Pancreas (tissue), 10 donors: ENCODE measurements at places on chromosomes 7 and 10.

- DNase-seq, result no peak
Measured at GRCh38 chr7:81154565-81154964, 235.7 kb upstream of the SEMA3C start.

- DNase-seq, result peak; percentile 48
Measured at GRCh38 chr7:46695051-46695708, 774.1 kb upstream of the IGFBP3 start.

GRCh38 chr10:102644646-102645387, 538 bp downstream of the TRIM8 start:
- DNase-seq, result peak; percentile 94

DNA sequence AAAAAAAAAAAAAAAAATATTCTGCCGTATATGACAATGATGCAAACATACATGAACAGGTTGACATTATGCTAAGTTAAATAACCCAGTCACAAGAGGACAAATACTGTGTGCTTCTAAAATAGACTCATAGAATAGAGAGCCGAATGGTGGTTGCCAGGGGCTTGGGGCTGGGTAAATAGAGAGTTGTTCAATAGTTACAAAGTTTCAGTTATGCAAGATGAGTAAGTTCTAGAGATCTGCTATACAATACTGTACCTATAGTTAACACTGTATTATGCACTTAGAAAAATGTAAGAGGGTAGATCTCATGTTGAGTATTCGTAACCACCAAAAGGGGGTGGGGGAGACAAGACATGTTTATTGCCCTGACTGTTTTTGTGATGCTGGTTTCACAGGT, 77.1 kb upstream of the GNAI1 start:
- DNase-seq, result no peak

DNA sequence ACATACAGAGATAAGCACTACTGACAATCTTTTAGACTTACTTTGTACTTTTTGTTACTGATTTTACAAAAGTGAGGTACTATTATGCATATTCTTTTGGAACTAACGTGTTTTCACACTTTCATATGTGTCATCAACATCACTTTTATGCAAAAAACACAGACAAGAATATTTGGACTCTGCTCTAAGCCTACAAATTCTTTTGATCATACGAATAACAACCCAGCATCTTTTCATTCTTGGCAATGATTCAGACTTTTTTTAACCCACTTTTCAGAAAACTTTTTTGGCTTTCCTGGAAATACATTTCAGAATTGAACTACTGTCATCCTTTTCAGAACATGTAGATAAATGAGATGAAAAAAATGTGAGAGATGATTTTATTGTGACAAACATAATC, 30.2 kb downstream of the USP6NL start:
- DNase-seq, result no peak

DNA sequence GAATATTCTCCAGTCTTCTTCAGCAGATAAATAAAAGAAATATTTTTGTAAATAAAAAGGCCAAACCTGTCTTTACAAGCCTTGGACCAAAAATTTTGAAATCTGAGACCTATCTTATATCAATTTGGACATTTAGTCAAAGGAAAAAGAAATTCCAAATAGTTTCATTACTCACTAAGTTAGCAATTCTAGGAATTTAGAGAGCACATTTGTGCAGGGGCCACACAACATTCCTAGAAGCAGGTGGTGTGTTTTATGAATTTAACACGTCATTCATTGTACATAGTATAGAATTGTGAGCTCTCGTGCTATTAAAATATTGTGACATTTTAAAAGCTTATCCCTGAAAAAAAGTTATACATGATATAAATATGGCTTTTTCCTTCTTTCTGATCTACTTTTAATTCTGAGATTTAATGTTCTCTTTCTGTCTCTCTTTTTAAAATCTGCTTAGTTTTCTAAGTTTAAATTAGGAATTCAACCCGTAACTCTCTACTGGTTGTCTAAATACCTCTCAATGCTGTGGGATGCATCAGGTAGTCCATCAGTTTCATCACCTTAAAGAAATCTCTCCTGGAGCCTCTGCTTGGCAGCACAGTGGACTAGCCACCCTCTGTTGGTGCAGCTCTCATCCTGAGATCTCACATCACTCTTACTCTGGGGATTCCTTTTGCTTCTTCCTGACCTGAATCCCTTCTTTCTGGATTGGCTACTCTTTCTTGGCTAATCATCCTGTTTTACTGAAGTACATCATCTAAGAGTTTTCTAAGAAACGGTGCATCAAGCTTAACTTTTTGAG, 124.5 kb downstream of the SEMA3E start:
- DNase-seq, result no peak

DNA sequence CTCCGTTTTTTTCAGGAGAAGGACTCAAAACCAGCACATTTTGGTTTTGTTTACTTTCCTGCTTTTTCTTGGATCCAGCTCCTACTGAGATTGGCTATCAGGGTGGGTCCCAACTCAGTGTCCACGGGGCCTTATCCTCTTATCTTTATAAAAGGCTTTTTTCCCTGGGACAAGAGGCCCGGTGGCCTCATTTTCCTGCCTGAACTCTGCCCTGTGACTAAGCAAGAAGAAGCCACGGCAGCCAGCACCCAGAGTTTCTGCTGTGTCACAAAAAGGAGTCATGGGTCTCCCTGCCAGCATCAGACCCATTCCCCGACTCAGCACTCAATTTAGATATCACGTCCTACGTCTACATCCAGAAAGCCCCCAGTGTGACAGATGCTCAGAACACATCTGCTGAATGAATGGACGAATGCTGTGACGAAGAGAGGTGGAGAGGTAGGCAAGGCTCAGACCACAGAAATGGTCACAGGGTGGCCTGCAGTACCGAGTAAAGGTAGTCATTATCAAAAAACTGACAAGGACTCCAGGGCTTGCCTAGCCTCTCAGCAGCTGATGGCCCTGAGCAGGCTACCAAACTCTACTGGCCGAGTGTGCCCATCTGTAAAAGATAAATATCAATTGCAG, 16.7 kb downstream of the DLG5 start:
- peak; percentile 33 for DNase-seq

GRCh38 chr10:126588024-126588423, 82.5 kb downstream of the C10orf90 start:
- DNase-seq, result no peak

DNA sequence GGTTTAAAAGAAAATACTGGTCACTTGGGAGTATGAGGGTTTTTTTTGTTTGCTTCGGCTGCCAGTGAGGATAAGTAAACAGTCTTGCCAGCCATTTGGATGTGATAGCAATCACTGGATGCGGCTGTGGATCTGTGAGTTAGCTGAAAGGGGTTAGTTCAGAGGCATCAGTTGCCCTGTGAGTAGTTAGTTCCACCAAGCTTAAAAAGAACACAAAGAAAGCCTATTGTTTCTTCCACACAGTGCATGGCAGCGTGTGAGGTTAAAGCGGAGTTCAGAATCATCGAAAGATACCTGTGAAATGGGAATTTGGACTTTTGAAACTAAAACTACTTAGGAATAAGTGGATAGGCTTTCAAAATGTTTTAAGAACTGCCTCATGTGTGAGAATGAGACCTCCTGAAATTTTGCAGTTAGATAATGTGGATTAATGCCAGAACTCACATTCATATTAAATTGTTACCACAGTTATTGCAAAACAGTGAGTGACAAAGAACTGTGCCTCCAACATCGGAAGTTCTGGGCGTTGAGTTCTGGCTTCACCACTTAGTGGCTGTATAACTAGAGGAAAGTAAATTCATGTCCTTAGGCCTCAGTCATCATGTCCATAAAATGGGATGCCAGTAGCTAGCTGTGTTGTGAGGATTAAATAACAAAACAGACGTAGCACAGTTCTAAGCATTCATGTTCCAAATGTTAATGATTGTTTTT, 31.3 kb downstream of the KIAA1217 start:
- no peak for DNase-seq

- DNase-seq, result no peak
Measured at GRCh38 chr7:106086062-106086461, 26.1 kb downstream of the SYPL1 start.

- no peak for DNase-seq
Measured at GRCh38 chr7:12768948-12769347, 81.5 kb downstream of the ARL4A start.

DNA sequence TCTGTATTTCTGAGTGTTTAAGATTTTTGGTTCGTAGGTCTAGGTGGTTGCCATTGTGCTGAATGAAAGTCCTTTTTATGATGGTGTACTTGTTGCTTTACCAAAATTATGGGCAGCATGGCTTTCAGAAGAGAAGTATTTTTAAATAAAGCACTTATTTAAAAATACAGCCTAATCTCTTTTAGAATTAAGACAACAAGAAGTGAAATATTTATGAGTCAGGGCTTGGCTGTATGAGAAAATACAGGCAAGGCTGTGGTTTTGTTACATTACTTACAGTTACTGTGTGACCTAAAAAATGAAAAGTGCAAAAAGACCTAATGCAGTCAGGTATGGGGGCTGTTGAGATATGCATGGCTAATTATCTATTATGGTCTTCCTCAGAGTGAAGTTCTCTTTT, 185.2 kb upstream of the PPP1R3A start:
- no peak for DNase-seq

DNA sequence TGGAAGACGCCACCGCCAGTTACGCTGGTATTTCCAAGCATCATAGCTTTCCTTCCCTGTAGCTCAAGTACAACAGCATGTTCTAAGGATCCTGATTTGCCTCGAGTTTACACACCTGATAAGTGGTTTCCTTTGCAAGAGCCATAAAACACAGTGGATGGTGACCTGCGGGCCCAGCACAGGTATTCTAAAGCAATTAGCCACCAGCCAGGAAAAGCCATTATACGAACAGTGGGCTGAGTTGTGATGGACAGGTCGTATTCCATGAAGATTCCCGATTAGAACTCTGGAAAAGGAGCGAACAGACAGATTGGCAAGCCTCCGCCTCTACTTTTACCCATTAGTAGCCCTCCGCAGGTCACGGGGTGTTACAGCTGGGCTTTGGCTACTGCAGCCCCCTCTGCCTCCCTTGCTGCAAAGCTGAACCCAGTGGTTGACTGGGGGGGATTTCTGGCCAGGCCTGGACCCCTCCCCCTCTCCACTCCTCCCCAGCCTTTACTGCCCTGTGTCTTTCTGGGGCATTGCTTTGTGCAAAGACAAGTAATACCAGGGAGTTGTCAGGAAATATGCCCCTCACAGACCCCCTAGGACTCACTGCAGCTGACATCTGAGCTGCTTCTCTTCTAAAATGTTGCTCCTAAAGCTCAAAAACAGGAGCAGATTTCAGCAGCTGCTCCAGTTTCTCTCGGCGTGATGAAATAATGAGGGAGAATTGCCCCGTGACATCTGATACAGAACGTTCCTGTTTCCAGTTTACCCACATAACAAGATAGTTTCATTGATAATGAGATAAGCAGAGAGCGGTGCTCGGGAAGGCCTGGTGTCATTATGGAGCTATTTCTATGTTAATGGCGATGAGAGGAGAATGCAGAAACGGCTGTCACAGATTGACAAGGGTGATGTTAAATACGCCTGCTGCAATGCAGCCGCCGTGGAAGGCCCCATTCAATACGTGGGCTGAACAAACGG, 214.4 kb downstream of the CCSER2 start:
- no peak for DNase-seq

- DNase-seq, result peak; percentile 75
Measured at GRCh38 chr10:110501142-110501937, 3.6 kb downstream of the DUSP5 start.

- no peak for DNase-seq
Measured at GRCh38 chr10:48693206-48693605, 8.5 kb downstream of the WDFY4 start.

- no peak for DNase-seq
Measured at GRCh38 chr10:6185039-6185716, 17.6 kb upstream of the PFKFB3 start.

- no peak for DNase-seq
Measured at GRCh38 chr10:43890124-43890523, 241.4 kb upstream of the ZNF32 start.

DNA sequence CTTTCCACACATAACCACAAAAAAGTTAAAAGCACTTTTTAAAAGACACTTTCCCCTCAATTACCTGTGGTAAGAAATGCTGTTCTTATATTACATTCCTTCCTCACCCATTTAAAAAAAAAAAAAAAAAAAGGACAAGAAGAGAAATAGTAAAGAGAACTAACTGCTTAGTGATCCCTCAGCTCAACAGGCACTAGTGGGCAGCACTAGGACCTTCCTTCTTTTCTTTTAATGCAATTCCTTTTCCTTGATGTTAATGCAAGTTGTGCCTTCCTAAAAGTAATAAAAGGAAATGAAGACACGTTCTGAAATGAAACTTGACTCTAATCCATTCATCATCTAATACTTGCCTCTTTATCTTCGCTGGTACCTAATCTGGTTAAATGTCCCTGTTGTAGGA, 189.7 kb downstream of the TCF7L2 start:
- DNase-seq, result no peak

- DNase-seq, result no peak
Measured at GRCh38 chr7:94052398-94053180, 48.4 kb upstream of the BET1 start.

GRCh38 chr7:40244226-40244625, 109.4 kb downstream of the SUGCT start:
- DNase-seq, result no peak

DNA sequence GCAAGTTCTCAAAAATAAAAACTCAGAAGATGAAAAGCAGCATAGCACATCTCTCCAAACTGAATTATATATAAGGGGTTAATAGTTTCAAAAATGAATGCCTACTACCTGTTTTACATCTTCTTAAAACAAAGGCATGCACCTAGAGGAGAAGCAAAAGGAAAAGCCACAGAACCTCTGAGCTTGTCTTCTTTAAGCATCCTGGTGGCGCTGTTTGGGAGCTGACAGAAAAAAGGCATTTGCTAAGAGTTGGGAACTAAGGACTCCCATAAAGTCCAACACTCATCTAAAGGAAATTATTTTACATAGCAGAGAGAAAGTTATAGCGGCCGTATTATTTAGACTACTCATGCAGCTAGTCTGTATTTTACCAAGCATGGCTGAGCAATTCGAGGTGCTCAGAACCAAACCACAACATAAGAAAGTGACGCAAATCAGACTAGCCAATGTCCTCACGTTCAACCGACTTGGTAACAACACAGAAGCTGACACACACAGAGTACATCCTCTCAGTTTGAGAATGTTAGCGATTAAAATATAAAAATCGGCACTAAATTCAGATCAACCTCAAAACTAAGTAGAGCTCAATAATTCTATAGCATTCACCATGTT, 38.8 kb downstream of the PTN start:
- DNase-seq, result no peak

DNA sequence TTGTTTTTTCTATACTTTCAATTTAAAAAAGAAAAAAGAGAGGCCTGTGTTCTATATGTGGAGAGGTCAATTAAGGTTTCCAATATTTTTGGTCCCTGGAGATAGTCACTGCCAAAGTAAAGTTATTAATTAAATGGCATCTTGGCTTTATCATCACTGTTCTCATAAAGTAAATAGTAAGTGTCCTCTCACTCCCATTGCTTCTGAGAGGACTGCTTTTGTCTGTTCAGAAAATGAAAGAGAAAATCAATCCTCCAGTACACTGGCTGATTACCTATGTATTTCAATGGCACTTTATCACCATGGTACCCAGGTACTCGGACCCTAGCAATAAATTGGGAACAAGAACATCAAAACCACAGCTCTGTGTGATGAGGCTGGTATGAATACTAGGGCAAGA, 94.0 kb downstream of the RNLS start:
- no peak for DNase-seq

- DNase-seq, result no peak
Measured at GRCh38 chr7:29030781-29031275, 72.7 kb upstream of the TRIL start.

GRCh38 chr10:109895095-109895818, 28.1 kb downstream of the XPNPEP1 start:
- DNase-seq, result no peak
